ENCODE measurements at places on chromosomes 12 and 14.

DNA sequence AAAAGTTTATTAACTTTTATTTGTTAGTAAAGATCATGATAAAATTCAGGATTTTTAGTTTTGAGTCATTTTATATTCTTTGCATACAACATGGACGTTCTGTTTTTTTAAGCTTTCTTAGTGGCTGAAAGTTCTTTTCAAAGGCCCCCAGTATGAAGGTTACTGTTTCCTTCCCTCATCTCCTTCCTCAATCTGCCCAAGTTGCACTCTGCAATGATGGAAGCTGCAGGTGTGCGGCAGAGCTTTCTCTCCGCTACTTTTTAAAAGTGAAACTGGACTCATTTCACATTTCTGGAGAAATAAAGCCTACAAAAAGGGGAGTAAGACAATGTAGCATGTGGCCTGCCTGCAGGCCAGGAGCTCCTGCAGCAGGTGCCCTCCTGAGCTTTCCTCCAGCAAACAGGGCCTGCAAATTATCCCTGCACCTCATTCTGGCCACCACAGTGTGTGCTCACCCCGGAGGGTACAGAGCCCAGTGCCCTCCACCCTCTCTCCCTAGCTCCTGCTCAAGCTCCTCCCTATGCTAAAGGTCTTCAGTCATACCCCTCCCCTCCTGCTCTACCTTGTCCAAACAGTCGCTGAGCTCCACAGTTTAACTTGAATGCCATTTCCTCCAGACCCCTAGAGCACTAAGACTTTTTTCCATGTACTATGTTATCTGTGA is 78.9 kb downstream of the SETD3 start:
- DNase-seq: no peak

- no peak for DNase-seq
These were observed 37.1 kb downstream of the MDM2 start for GRCh38 chr12:68844788-68845695.

- DNase-seq: no peak
These were observed 613 bp downstream of the ARHGEF40 start for GRCh38 chr14:21070610-21071224.

DNA sequence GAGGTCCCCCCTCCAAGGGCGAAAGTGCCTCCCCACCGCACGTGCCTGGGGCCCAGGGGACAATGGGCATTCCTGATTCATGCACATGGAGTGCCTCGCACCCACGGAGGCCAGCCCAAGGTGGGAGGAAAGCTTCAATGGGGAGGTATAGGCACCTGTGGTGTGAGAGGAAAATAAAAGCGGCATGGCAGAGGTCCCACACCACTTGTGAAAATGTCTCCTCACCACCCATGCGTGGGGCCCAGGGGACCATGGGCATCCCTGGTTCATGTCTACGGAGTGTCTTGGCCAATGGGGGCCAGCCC is 384.7 kb downstream of the ALG10 start:
- no peak for DNase-seq

- no peak for DNase-seq
These were observed 92.4 kb downstream of the TMTC1 start for GRCh38 chr12:29691161-29691854.

- DNase-seq: no peak
These were observed 102.7 kb downstream of the LRRIQ1 start for GRCh38 chr12:85138833-85139232.

DNA sequence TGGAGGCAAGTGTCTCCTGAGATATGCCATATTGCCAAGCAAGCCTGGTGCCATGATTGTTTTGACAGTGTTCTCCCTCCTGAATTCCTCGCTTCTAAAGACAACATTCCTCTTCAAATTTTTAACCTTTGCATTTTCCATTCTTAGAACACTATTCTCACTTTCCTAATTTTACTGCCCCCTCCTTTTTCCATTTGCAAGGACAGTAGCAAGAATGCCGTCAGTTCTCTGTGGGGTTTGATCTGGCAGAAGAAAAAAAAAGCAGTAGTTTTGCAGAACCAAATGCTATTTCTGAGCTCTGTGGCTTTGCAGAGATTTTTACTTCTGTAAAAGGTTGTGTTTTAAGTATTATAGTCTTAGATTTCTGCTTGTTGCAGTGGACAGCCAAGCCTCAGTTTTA is 295.2 kb downstream of the NUAK1 start:
- DNase-seq: no peak

GRCh38 chr14:103867523-103867953 is 20.2 kb upstream of the PPP1R13B start:
- no peak for DNase-seq

DNA sequence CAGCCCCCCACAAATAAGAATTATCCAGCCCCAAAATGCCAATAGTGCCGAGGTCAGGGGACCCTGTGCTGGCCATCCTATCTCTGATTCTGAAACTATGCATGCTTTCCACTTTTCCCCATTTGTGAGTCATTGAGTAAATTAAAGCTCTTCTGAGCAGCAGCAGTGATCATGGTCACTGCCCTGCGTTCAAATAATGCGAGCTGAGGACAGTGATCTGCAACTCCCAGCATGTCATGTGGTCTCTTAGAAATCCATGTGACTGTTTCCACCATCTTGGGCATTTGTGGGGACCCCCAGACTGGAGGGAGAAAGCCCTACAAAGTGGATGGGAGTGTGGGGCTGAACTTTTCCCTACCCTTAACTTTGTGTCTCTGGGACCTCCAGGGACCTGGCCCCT is 53.8 kb downstream of the C14orf132 start:
- DNase-seq: no peak

GRCh38 chr12:113347-113746 is 46.8 kb downstream of the IQSEC3 start:
- no peak for DNase-seq

DNA sequence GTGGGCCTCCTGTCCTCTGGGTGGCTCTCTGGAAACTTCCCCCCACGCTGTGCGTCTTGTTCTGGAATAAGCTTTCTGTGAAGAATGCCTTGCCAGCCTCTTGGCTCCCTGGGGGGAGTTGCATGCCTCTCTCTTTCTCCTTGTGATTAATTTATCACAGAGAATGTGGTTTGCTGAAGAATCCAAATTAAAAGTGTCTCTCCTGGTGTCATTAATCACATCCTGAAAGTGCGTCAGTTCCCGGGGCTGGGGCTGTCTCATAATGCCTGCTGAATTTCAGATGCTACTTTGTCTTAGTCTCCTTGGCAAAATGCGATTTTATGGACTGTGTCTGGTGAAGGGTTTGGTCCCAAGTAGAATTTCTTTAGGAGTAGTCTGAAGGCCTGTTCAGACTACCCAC is 787.7 kb upstream of the TMEM132C start:
- DNase-seq: no peak

- no peak for DNase-seq
These were observed 87.4 kb downstream of the CPSF2 start for GRCh38 chr14:92209141-92209540.

GRCh38 chr12:55745361-55746173 is 2.6 kb downstream of the GDF11 start:
- DNase-seq: no peak

- no peak for DNase-seq
These were observed 5.1 kb downstream of the TBK1 start for GRCh38 chr12:64457032-64457431.

DNA sequence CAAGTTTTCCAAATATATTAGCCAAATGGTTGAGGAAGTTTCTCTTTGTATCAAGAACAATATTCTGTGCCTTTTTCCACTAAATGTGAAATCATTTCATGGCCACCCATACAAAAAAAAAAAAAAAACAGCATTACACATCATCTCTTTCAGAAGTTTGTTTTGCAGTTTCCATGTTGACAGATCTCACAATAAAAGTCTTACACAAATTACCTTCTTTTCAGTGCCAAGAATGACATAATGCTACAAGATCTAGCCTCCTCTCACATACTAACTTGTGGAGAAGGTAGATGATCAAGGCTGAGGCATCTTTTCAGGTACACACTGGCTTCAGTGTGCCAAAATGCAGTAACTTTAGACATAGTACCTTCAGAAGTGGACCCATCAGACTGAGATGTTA is 35.3 kb downstream of the PRKD1 start:
- DNase-seq: no peak

DNA sequence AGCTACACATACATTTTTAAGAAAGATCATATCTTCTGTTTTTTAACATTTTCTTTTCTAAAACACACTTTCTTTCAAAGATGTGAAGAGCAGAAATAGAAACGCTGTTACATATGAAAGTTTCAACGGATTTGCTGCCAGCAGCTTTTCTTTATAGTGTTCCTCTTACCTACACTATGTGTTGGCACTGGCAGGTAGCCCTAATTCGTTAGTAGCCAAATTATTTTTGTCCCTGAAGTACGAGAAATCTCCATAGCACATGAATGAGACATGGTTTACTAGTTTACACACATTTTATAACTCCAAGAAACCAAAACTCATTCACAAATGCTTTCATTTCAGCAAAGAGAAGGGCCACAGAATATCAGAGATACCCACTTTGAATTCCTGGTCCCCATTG is 6.6 kb downstream of the SOX5 start:
- DNase-seq: no peak

DNA sequence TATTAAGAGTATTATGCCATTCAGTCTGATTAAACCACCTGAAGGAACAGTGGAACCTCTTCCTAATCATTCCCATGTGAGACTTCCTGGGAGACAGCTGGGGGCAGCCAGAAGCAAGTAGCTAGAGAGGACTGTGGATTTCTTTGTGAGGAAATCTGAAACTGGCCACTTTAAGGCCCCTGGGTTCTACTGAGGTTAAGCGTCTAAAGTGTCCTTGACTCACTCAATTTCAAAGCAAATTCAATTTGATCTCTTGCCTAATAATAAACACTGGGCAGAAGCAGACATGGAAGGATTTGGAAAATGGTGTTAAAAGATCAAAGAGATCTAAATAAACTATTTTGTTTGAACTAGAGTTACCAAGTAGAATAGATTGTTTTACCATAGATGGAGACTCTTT is 909.9 kb downstream of the NRXN3 start:
- no peak for DNase-seq
